ENCODE measurements at places on chromosomes 12 and 14.
A peak's percentile ranks its signal among the peaks of the same experiment; 100 is the strongest.

DNA sequence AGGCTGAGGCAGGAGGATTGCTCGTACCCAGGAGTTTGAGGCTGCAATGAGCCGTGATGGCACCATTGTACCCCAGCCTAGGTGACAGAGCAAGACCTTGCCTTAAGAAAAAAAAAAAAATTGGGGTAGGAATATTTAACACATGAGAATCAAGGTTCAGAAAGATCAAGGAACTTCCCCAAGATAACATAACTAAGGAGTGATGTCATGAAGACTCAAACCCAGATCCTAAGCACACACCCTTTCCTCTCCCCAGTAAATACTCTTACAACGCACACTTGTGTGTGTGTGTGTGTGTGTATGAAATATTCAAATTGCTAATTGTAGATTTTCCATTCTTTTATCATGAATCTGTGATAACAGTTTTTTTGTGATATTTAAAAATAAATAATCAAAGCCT is 90.6 kb upstream of the NUDT4 start:
- no peak for DNase-seq

DNA sequence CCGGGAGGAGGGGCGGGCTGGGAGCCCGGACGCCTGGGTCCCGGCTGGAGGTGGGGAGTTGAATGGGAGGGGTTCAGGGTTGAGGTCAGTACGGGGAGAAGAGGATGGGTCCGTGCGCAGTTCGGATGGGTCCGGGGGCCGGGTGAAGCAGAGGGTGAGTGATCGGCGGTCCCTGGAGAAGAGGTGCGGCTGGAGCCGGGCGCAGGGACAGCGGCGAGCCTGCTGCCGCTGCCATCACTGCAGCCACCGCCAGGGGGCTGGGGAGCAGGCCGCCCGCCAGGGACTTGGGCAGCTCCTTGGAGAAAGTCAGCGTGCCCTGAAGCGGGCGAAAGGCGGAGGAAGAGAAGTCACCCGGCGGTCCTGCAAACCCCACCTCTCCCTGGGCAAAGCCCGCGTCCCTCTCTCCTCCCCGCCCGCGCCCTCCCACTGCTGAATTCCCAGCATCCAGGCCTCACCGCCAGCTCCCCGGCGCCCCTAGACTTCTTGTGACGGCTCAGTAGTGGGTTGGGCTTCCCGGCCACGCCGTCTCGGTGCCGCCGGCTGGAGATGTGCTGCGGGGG is 6.0 kb upstream of the GPR84 start:
- DNase-seq, result no peak

- no peak for DNase-seq
Observed at GRCh38 chr14:61126603-61127498, 145.8 kb downstream of the SLC38A6 start.

GRCh38 chr12:22916241-22916640 is 291.3 kb downstream of the ETNK1 start:
- no peak for DNase-seq

- no peak for DNase-seq
Observed at GRCh38 chr12:131775392-131776236, 52.6 kb upstream of the MMP17 start.

DNA sequence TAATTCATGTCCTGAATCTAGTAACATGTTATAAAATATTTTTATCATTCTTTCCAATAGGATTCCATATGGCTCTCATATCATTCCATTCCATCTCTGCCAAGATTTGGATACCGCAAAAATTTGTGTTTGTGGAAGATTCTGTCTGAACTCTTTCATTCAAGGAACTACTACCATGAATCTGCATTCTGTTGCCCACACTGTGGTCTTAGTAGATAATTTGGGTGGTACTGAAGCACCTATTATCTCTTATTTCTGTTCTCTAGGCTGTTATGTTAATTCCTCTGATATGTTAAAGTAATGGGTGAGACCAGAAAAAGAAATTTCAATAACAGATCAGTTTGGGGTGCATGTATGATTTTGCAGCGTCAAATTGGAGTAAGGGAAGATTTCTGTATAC is 6.2 kb downstream of the RPL36AL start:
- no peak for DNase-seq

DNA sequence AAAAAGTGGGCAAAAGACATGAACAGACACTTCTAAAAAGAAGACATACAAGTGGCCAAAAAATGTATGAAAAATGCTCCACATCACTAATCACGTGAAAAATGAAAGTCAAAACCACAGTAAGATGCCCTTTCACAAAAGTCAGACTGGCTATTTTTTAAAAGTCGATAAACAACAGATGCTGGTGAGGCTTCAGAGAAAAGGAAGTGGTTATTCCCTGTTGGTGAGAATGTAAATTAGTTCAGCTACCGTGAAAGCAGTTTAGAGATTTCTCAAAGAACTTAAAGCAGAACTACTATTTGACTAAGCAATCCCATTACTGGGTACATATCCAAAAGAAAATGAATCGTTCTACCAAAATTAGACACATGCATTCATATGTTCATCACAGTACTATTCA is 237.0 kb downstream of the KIF21A start:
- no peak for DNase-seq

GRCh38 chr12:129928643-129929042 is 24.8 kb upstream of the TMEM132D start:
- no peak for DNase-seq

- DNase-seq, result no peak
Observed at GRCh38 chr12:117002051-117002817, 91.5 kb downstream of the FBXW8 start.

DNA sequence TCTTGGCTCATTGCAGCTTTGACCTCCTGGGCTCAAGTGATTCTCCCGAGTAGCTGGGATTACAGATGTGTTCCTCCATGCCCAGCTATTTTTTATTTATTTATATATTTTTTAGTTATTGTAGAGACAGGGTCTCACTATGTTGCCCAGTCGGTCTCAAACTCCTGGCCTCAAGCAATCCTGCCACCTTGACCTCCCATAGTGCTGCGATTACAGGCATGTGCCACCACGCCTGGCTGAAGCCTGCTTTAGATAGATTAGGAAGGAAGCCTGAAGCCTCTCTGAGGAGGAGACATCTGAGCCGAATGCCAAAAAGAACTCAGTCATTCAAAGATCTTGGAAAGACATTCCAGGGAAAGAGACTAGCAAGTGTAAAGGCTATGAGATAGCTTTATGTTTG is 10.2 kb downstream of the INHBC start:
- no peak for DNase-seq

GRCh38 chr12:22518998-22519397 is 25.3 kb downstream of the C2CD5 start:
- no peak for DNase-seq

DNA sequence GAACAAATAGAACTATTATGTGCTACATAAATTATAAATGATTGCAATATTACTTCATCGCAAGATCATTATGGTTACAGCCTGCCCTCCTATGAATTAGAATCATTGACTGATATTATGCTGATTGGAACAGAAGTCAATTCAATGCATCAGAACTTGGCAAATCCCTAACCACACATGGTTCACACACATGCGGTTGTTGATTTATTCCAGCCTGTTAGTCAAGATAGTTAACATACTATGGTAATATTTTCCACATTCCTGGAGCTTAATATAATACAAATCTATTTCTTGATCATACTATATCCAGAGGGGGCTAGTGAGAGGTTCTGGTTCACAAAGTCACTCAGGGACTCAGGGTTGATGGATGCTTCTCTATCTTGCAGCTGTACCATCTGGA is 9.7 kb upstream of the CACNA1C start:
- no peak for DNase-seq

DNA sequence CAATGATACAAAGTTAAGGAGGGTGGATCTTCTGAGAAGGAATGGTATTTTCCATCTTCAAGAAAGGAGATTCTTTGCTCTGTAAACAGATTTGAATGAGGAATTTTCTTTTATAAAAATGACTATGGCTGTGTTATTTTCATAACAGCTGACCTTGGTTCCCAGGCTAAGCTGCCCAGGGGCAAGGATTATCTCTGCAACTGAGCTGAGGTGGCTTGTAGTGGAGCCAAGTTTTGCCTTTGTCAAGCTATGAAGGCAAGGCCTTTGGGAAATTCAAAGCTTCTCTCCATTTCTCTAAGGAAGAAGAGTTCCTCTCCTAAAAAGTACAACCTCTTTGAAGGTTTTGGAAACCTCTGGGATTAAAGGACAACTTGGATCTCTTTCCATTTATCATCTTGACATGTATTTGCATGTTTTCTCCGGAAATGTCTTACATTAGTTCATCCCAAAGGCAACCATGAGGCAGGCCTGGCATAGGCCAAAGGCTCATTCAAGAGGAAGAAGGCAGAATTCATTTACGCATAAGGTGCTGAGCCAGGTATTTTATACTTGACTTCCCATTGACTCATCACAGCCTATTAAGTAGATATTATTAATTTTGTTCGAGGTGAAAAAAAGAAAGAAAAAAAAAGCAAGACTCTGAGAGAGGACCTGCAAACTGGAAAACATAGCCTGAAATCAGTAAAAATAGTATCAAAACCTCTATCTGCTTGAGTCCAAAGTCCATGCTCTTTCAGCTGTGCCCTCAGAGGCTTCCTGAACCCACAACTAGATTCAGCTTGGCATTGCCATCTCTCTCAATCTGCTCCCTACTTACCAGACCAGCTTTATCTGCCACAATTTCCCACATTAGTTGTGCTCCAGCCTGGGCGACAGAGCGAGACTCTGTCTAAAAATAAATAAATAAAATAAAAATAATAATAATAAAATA is 24.0 kb upstream of the CKAP4 start:
- DNase-seq, result no peak

- DNase-seq, result no peak
Observed at GRCh38 chr12:31929027-31929526, 30.1 kb upstream of the RESF1 start.

DNA sequence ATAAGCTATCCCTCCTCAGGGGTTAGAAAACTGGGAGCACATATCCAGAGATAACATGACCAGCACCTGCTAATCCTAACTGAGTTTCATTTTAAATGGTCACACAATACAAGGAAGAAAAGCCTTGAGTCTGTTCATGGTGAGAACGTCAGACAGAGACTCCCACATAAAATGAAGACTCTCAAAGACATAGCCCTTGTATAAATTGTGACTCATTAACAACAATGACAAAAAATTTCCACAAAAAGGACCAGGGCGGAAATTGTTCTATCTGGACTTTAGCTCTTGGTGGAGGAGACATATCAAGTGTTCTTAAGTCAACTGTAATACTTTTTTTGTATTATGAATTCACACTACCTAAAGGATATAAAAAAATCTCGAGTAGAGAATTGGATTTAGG is 313.7 kb upstream of the DCN start:
- DNase-seq, result no peak

GRCh38 chr12:57772429-57773322 is at the start of gene EEF1AKMT3:
Gene EEF1AKMT3 (plus strand): TSS chr12:57772614. CDS start chr12:57772725, 111 bp downstream.
- no peak for DNase-seq

GRCh38 chr12:123126294-123127181 is 24.4 kb downstream of the PITPNM2 start:
- DNase-seq, result no peak

DNA sequence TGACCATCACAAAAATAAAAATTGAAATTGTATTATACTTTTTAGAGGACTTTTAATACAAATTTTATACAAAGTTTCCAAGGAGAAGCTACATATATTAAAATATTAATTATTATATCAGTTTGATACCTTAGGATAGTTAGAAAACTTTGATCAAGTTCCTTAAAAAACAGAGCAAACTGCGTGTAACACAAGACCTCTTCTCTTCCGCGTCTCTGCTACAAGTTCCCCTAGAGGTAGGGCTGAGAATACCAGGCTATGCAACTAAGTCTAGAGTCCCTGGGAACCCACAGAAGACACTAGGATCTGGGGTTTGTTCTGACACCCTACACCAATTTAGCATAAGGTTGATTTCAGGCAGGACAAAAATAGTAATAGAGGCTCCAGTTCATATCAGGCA is 319.0 kb downstream of the FOXG1 start:
- DNase-seq, result no peak

GRCh38 chr14:97298331-97298730 is 501.1 kb downstream of the VRK1 start:
- no peak for DNase-seq

- DNase-seq, result no peak
Observed at GRCh38 chr14:21263284-21264024, 5.8 kb downstream of the HNRNPC start.

DNA sequence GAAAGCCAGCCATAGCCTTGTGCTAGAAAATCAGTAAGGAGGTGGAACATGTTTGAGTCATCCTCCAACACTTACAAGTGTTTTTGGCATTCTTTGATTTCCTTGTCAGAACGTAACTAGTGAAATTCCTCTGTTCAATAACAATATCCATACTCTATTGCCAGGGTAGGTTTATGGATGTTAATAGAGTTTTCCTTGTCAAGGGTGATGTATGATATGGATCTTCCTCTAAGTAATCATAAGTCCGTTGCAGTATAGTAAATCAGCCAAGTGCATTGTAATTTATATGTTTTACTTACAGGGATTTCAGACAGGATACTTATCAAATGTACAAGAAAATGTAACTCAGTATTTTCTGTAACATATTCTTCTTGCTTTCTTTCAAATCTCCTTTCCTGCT is 19.4 kb downstream of the NAV3 start:
- no peak for DNase-seq

- DNase-seq, result no peak
Observed at GRCh38 chr12:107254258-107254856, 161.0 kb upstream of the CRY1 start.

GRCh38 chr12:1827826-1828805 is 7.8 kb downstream of the LRTM2 start:
- DNase-seq, result no peak

- no peak for DNase-seq
Observed at GRCh38 chr12:1634590-1635191, 5.7 kb downstream of the WNT5B start.

GRCh38 chr14:58298477-58299400 is at the start of gene ARID4A:
Gene ARID4A (plus strand): TSS chr14:58298555. CDS start chr14:58299855, 1,300 bp downstream.
- peak; percentile 94 for DNase-seq

- no peak for DNase-seq
Observed at GRCh38 chr14:59481871-59482540, 2.2 kb downstream of the L3HYPDH start.

GRCh38 chr14:32898876-32899275 is 39.8 kb upstream of the NPAS3 start:
- DNase-seq, result no peak

DNA sequence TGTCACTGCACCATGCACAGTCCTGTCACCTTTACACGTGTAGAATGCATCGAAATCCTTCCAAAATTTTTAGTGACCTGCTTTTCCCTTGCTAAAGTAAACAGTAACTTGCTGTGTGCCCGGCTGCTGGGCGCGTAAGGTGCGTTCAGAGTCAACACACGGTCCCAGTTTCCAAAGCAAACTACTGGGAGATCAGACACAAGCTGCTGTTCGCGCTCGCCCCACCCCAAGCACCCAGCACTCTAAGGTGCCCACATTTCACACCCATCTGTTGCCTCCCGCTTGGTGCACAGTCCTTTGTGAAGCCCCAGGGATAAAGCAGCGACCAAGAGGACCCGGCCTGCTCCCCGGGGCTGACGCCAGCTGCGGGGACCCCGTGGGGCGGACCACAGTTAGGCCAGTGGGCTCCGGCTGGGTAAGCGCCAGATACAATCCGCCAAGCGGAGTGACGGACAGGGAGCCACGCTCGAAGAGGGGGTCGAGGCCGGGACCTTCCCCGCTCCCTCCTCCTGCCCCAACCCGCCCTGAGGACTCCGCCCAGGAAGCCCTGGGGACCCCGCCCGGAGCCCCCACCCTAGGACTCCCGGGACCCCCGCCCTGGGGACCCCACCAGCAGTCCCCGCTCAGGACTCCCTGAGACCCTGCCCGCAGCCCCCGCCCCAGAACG is 633 bp downstream of the STX2 start:
- DNase-seq, result no peak

- DNase-seq, result no peak
Observed at GRCh38 chr12:19070341-19070740, 59.2 kb upstream of the PLEKHA5 start.
